ENCODE measurements at places on chromosomes 2 and 18.

GRCh38 chr2:133448195-133448594 is 120.1 kb downstream of the NCKAP5 start:
- DNase-seq: no peak

- DNase-seq: peak; percentile 59
Observed at GRCh38 chr2:232292395-232293154, 86.0 kb upstream of the ALPP start.

GRCh38 chr2:94877129-94877528 is 5.9 kb downstream of the TEKT4 start:
- no peak for DNase-seq

- no peak for DNase-seq
Observed at GRCh38 chr2:43044093-43044681, 182.2 kb downstream of the ZFP36L2 start.

GRCh38 chr2:9844576-9844975 is 1.3 kb downstream of the TAF1B start:
- no peak for DNase-seq

- DNase-seq: no peak
Observed at GRCh38 chr2:112483831-112484230, 1.9 kb downstream of the TTL start.

DNA sequence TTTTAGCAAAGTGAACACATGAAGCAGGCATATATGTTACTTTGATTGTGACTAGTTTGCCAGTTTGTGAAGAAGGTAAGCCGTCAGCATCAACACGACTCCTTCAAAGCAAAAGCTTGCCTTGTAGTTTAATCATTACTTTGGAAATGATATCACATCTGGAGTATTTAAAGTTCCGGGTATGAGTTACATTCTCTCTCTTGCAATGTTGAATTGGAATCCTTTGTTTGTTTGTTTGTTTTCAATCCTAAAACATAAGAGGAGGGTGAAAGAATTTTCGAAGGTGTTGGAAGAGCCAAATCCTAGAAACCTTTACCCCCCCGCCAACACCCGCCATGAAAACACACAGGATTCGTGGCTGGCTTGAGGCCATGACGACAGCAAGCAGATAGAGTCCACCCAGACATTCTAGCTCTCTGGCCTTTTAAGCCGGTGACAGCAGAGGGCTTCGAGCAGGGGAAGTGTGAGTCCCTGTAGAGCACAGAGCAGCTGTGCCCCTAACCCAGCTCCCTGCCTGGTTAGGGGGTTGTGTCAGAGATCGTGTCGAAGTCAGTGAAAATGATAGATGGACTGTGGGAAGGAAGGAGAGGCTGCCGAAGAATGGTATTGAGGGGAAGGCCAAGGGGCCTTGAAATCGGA is 103.8 kb upstream of the SMIM21 start:
- no peak for DNase-seq

DNA sequence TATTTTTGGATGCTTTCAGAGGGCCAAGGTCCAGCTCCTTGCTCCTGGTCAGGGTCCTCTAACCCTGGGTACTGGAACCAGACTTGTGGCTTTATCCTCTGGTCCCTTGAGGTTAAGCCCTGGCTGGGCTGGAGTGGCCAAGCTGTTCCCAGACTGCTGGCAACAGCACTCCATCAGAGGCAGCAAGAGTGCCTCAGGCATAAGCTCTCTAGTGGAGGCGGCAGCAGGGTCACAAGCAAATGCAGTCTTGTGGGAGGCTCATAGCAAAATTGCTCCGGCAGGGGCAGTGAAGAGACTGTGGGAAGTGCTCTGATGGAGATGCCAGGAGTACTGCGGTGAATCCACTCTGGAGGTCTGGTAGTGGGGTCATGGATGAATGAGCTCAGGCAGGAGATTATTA is 128.9 kb upstream of the OTOS start:
- DNase-seq: peak; percentile 36
